Glutamatergic neuron (in vitro differentiated cells): ENCODE measurements at places on chromosomes 6 and 20. TPM values are rescaled to one million over a fixed set of nuclear protein-coding genes. Genes with fewer than 3 reads are reported as not detected.

DNA sequence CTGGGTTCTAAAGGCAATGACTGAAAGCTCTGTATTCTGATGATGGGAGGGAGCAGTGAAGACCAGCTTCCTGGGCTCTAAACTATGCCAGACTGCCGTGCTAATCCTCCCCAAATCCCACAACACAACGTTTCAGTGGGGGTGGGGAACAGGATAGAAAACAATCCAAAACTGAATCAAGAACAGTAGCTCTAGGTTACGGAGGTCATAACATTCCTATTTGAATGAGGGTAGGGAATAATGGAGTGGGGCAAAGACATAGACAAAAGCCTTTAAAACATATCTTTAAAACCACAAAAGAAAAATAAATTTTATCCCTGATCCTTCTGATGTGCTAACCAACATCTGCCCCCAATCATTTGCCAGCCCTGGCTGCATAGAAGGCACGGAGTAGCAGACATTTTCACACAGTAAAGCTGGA, 7.8 kb downstream of the USP49 start:
- no peak overlapping the region for H3K27ac ChIP-seq
- DNase-seq, result no peak
- no peak overlapping the region for H3K4me3 ChIP-seq
- H3K27me3 ChIP-seq, result no peaks in the 10 kb centered on the region
- peaks cover 6% of the 10 kb centered on the region for H3K4me1 ChIP-seq

- peaks cover 2% of the 10 kb centered on the region for H3K27me3 ChIP-seq
- peaks cover 6% of the 10 kb centered on the region for H3K4me1 ChIP-seq
- H3K27ac ChIP-seq, result no peak overlapping the region
Observed at GRCh38 chr20:5918856-5919625, 31.3 kb downstream of the TRMT6 start.

DNA sequence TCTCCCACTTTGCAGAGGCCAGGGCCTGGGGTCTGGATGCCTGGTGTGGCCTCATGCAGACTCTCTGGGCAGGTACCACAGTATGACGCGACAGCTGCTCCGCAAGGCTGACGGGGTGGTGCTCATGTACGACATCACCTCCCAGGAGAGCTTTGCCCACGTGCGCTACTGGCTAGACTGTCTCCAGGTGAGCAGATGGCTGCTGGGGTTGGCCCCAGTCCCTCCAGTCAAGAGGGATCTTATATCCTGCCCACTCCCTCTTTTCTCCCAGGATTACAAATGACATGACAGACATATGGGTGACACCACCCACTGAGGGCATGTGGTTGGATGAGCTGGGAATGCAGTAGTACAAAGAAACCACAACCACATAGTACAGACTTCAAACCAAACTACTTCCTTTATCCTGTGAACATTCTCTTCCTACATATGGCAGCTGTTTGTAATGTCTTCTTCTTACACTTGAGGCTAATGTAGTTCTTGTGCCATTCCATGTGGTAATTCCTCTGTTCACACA, 29.9 kb downstream of the RAB44 start:
- peak overlapping the region; percentile 8 for H3K27ac ChIP-seq
- DNase-seq, result peak; percentile 51
- peaks cover 25% of the 10 kb centered on the region for H3K4me1 ChIP-seq
- H3K27me3 ChIP-seq, result peaks cover 5% of the 10 kb centered on the region
- H3K4me3 ChIP-seq, result no peak overlapping the region

DNA sequence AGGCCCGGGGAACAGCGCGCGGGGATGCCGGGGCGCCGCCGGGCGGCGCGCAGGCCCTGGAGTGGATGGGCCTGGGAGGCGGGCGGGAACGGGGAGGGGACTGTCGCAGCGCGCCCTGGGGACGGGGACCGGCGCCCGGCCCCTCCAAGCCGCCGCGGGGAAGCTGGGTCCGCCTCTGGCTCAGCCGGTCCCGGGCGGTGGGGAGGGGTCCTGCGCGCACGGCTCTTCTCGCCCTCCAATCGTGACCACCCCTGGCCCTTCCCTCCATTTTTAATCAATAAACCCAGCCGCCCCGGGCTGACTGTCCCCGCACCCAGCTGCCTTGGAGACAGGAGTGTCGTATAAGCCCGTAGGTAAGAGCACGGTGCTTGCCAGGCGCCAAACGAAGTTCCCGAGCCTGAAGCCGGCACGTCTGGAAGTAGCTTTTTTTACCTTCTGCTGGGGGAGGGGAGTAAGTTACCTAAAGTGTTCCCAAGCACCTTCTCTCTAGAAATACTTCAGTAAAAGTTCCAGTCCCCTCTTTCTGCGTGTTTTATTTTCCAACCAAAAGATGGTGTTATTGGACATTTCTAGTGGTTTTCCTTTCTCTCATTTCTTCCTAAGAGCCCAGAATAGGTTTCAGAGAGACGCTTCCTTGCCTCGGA, 780 bp upstream of the TAF4 start:
- H3K27me3 ChIP-seq, result peaks cover 6% of the 10 kb centered on the region
- peaks cover 20% of the 10 kb centered on the region for H3K4me1 ChIP-seq
- peak; percentile 91 for DNase-seq
- H3K27ac ChIP-seq, result peak overlapping the region; percentile 93
- H3K4me3 ChIP-seq, result peak overlapping the region; percentile 92

- DNase-seq, result no peak
- H3K4me1 ChIP-seq, result peaks cover 43% of the 10 kb centered on the region
Observed at GRCh38 chr6:111566873-111567517, 38.7 kb downstream of the TRAF3IP2 start.

The IMPG1 gene
- total RNA-seq, result 0.51 TPM

The GABRR1 gene
- not detected for total RNA-seq

The DZANK1 gene
- 6.4 TPM for total RNA-seq
